CD4-positive, alpha-beta T cell treated with Interleukin-6 for 4 hours (primary cell): ENCODE measurements at places on chromosomes 1 and 21.

GRCh38 chr1:116929961-116930592, 20.4 kb downstream of the PTGFRN start:
- DNase-seq, result no peak

- DNase-seq, result no peak
Measured at GRCh38 chr1:219433496-219434131, 179.3 kb downstream of the ZC3H11B start.

DNA sequence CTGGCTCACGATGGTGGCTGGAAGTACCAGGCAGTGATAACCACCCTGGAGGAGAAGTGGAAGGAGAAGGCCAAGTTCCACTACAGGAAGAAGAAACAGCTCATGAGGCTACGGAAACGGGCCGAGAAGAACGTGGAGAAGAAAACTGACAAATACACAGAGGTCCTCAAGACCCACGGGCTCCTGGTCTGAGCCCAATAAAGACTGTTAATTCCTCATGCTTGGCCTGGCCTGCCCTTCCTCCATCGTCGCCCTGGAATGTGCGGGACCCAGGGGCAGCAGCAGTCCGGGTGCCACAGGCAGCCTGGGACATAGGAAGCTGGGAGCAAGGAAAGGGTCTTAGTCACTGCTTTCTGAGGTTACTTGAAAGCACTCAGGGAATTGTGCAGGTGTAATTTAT, 10.8 kb downstream of the IL24 start:
- no peak for DNase-seq

DNA sequence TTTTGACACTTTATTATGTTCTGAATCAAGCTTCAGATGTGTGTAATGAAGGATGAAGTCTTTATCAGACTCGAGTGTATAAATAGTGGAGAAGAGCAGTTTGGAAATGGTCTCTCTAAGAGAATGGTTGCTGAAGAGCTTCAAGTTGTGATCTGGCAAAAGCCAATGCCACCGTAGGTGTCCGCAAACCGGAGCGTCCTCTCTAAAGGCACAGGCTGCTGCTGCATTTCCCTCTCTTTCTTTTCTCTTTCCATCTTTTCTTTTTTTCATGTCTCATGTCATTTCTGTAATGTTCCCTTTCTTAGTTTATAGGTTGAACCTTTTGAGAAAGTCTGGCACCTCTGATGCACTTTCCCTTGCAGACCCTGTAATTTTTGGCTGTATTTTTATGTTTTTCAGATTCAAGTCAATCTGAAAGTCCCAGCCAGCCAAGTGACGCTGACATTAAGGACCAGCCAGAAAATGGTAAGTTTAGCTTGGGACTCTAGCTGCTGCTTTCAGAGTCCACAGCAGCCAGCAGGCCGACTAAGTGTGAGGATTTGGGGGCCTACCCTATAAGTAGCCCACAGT, 194.8 kb downstream of the NFIA start:
- DNase-seq, result no peak

GRCh38 chr21:42596657-42597056, 56.8 kb upstream of the PDE9A start:
- DNase-seq, result no peak

- no peak for DNase-seq
Measured at GRCh38 chr1:119007670-119008482, 19.7 kb upstream of the TBX15 start.

- no peak for DNase-seq
Measured at GRCh38 chr1:73801912-73802429, 396.0 kb downstream of the LRRIQ3 start.

DNA sequence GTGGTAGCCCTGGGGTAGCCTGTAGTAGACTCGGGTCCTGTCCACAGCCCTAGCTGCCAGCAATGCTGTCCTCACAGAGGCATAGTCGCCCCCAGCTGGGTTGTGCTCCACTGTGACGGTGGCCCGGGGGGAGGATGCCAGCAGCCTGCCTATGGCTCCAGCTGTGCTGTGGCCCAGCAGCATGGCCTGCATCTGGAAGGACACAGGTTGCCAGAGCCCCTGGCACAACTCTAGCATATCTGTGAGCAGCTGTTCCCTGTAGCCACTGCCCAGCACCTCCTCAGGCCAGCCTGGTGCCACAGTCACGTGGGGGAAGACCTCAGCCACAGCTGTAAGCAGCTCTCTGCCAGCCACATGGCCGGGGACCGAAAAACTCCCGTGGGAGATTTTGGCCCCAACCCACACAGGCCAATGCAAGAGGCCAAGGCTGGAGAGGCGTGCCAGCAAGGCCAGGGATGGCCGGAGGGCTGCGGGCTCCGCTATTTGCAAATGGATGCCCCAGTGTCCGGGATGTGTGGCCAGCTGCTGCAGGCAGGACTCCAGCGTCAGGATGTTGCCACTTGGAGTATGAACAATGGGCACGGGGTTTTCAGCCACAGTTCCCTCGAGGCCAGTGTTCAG, 13.9 kb downstream of the FAM151A start:
- no peak for DNase-seq

- peak; percentile 35 for DNase-seq
Measured at GRCh38 chr21:42411197-42411869, 7.6 kb downstream of the UBASH3A start.

DNA sequence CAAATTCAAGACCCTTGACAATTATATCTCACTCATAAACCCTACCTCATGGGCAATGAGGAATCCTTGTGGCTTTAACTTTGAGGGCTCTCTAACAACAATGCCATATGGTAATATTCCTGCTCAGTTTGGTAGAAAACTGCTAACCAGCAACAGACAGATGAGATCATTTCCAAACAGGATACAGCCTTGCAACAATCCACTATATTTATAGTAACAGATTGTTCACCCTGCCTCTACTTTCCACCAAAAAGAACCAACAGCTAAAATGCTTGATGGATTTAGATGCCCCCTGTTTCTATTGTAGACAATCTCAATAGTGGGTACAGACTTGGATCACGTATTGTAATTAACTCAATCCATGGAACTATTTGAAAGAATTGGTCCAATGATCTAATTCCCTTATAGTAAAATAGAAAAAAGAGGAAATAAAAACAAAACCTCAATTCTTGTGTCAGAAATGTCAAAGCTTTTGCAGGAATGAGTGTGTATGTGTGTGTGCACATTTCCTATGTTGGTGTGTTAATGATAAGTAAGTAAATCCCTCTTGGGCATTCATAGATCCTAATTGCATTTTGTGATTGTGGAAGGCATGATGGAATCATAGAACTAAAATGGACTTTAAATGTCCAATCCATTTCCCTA, 100.0 kb upstream of the EDEM3 start:
- no peak for DNase-seq

DNA sequence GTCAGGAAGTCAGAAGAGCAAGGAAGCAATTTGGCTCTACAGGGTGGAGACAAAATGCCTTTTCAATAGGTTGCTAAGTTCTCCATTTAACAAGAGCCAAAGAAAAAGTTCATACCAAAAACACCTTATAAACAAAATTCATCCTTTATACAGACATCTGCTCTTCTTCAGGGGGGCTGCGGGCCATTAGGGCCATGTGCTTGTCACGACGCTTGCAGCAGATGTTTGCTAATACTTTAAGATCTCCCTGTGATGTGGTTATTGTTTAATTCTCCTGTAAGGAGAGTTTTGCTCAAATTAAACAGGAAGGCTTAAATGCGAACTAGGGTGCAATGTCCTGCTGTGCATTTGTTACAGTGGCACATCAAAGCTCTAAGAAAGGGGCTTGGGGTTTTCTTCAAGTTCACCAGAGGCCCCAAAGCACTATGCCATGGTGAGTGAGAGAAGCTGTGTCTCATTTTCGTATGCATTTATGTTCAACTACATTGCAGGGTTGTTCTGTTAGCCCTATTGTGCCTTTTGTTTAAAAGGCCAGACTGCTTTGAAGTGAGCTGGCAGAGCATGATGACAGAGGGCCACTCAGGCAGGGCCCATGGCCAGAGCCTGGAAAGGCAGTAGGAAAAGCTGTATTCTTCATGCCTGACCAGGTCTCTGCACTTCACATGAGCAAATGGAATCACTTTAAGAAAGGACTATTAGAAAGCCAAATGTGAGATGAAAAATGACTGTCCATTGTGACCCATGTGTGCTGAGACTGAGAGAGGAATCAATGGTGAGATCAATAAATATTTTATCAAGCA, 24.8 kb upstream of the NTPCR start:
- peak; percentile 37 for DNase-seq

DNA sequence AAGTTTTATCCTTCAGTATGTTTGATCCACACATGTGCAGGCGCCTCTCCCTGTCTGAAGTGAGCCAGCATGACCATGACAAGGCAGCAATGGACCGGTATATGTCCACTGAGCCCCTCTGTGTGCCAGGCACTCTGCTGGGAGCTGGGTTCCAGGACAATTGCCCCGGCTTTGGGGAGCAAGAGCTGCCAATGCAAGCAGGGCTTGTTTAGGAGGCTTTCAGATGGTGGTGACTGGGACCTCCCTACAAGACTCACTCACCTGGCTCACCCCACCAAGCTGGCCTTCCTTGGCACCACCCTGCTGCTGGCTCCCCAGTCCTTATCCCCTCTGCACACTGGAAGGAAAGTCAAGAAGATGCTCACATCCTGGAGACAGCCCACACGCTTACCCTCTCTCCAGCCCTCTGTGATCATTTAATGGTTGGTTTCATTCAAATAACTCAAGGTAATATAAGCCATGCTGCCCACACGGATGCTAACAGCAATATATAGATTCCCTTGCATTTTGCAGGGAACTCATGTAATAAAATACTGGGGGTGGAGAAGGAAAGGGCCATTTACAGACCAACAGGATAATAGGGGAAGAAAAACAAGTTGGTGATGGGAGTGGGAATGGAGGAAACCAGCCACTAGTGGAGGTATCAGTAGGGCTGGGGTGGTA, 23.6 kb downstream of the KCND3 start:
- DNase-seq, result no peak
